ENCODE measurements at places on chromosomes 4 and X.

- DNase-seq = no peak
Measured at GRCh38 chr4:76952071-76952470, 2.5 kb downstream of the SEPTIN11 start.

GRCh38 chr4:15898902-15899301 is 39.6 kb downstream of the FGFBP1 start:
- no peak for DNase-seq

GRCh38 chrX:128769495-128769894 is 717.3 kb upstream of the ACTRT1 start:
- DNase-seq = no peak

- DNase-seq = no peak
Measured at GRCh38 chrX:120839491-120839890, 36.2 kb downstream of the CT47B1 start.

- no peak for DNase-seq
Measured at GRCh38 chr4:15339737-15340136, 88.1 kb upstream of the C1QTNF7 start.

GRCh38 chr4:146646593-146647325 is 8.1 kb downstream of the POU4F2 start:
- no peak for DNase-seq

DNA sequence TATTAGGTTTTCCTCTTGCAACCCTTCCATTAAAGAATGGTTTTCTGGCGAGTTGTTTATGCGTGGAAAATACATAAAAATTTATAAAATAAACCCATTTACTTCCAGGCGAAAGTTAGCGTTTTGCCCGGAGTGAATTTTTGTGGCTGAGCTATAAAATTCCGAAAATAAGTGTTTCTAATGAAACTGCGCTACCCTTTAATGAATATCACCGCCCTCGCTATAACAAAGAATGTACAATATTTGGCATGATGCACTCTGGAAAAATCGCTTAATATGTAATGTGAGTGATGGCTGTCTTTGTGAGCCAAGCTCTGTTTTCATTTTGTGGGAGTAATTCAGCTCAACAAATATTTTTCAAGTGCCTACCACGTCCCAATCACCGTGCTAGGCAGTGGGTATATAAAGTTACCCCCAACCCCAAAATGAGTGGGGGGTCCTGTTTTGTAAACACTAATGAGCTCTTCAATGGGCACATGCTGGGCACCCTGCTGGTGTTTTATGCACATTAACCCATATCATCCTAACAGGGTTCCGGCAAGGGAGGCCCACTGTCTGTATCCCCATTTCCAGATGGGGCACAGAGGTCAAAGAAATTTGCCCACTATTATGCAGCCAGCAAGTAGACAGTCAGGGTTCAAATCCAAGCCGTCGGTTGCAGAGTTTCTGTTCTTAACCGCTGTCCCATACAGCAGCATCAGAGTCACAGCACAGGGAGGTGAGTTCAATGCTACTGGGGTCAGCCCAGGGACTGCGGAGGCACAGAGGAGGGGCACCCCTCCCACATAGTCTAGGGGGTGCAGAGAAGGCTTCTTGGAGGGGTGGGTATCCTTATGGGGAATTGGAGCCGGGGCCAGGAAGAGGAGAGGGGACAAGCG is 65.7 kb upstream of the STX18 start:
- DNase-seq = no peak

DNA sequence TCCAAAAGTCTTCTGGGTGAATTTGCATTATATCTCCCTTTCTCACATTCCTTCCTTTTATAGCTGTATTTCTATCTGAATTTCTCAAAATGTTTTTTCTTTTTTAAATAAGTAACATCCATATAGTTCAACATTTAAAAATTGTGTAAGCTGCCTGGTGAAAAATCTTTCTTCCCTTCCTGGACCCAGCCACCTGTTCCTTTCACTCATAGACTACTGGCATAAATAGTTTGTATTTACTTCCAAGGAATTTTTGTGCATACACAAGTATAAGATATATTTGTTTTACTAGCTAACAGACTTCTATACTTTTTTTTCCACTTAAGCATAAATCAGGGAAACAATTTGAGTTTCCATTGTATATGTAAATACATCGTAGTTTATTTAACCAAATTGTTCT is 35.7 kb downstream of the PACRGL start:
- DNase-seq = no peak

DNA sequence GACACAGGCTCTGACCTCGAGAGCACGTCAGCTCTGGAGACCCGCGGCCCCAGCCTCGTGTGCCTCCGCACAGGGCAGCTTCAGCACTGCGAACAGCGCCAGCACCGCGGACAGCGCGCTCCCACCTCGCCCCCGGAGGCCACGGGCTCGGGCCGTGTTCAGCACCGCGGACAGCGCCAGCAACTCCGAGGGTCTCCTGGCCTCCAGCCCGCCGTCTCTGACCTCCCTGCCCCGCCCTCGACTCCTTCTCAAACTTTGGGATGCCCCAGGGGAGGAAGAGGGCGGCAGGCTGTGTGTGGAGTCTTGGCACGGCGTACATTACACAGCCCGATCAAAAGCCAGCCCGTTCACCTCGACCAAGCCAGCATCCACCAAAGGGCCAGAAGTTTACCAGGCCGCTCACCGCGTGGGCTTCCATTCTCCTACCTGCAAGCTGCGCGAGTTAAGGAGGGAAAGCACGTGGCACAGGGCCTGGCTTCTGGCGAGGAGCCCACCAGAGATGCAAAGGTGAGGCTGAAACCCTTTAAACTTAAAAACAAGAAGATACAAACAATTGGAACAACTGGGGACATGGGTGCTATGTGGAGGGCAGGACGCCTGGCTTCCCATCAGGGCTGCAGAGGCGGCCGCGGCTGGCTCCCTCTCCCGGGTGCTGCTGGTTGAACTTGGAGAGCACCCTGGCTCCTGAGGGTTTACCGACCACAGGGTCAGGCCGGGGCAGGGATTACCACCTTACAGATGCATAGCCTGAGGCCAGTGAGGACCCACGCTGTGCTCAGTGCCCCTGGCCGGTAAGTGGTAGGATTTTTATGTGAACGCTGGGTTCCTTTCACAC is 4.5 kb upstream of the NKX1-1 start:
- no peak for DNase-seq

- DNase-seq = no peak
Measured at GRCh38 chr4:86055898-86056297, 304.0 kb downstream of the MAPK10 start.

- no peak for DNase-seq
Measured at GRCh38 chr4:163913571-163913970, 419.1 kb downstream of the TMA16 start.

DNA sequence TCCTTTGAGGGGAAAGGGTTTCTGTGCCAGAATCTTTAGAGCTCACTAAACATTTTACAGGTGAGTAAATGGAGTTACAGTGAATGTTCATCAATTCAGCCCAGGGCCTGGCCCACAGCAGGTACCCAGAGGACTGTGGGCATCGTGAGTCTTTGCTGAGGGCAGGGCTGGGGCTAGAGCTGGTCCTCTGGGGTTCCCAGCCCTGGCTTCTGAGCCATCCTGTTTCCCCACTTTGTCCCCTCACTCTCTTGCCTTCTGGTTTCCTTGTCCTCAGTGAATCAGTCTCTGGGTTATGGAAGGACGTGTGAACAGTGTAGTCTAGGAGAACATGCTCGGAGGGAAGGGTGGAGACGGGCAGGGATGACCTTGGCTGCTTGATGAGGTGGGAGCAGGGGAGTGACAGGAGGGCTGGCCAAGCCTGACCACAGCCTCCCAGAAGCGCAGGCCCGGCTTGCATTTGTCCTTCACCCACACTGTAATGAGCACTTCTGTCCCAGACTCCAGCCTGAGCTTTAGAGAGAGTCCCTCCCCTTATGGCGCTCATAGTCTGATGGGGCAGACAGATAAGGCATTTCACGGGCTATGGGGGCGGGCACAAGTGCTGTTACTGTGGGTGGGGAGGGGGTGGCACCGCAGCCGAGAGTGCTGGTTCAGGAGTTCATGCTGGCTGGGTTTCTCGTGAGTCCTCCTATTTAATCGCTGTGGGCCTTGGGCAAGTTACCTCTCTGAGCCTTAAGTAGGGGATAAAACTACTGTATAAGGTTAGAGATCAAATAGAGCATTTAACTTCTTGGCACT is 17.3 kb downstream of the TBC1D14 start:
- DNase-seq = peak; percentile 72

GRCh38 chr4:37816006-37816405 is 10.5 kb upstream of the PGM2 start:
- DNase-seq = no peak

GRCh38 chr4:94576210-94576609 is 124.5 kb downstream of the PDLIM5 start:
- DNase-seq = no peak

- DNase-seq = no peak
Measured at GRCh38 chr4:25925486-25926201, 11.6 kb downstream of the SMIM20 start.

- DNase-seq = peak; percentile 4
Measured at GRCh38 chrX:103153661-103154060, 60.7 kb upstream of the NXF3 start.

DNA sequence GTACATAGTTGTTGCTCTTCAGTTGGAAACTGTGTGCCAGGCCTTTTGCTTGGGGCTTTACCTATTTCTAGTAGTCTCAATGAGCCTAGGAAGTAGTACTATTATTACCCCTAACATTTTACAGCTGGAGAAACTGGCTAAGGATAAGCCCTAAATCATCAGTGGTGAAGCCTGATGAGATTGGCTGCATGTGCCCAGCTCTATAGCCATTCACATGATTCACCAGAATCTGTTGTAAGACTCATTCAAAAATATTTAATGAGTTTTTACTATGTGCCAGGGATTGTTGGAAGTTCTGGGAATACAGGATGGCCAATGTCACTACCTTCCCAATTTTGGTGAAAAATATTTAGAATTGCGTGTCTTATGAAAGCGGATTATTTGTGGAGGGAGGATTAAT is 2.8 kb downstream of the KIT start:
- DNase-seq = no peak

DNA sequence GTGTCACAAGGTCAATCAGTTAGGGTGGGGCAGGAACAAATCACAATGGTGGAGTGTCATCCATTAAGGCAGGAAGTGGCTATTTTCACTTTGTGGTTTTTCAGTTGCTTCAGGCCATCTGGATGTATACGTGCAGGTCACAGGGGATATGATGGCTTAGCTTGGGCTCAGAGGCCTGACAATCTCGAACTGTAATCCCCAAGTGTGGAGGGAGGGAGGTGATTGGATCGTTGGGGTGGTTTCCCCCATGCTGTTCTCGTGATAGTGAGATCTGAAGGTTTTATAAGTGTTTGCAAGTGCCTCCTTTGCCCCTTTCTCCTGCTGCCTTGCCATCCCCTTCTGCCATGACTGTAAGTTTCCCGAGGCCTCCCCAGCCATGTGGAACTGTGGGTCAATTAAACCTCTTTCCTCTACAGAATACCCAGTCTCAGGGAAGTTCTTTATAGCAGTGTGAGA is 36.7 kb upstream of the STS start:
- no peak for DNase-seq

DNA sequence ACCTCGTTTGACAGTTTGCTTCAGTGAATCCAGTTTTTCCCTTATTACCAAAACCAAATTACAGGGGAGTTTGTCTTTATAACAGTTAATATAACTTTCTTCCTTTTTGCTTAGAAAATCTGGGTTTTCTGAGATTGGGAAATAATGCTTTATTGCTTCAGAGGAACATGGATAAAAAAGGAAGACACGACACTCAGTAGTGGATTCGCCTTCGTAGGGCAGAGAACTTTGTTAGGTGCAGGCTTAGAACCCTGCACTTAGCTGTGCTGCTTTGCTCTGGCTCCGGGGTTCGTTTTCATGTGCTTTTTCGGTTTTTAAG is 188.2 kb downstream of the SOWAHB start:
- DNase-seq = no peak

DNA sequence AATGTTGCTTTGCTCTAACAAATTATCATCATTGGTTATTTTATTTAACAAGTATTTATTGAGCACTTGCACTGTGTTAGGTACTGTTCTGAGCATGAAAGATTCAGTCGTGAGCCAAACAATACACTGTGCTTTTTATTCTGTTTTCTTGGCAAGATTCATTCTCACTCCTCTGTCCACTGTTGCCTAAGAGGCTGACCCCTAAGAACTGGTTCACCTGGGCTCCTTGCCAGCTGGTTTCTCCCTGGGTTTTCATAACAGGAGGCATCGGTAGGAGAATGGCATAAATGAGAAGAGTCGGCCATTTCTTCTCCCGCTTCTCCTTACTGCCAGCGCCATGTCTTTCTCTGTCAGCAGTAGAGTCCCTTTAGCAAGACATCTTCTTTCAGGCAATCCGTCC is 243.7 kb upstream of the DIAPH2 start:
- DNase-seq = no peak

GRCh38 chrX:39856472-39857121 is 241.2 kb downstream of the BCOR start:
- DNase-seq = no peak

DNA sequence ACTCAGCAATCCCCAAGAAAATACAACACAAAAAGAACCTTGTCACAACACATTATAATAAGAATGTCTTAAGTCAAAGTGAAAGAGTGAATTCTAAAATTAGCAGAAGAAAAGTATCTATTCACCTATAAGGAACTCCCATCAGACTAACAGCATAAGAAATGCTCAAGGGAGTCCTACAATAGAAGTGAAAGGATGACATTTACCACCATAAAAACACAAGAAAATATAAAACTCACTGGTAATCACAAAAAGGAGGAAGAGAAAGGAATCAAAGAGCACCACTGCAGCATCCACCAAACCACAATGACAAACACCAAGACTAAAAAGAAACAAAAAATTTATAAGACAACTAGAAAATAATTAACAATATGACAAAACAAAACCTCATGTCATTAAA is 257.0 kb upstream of the AGTR2 start:
- DNase-seq = no peak

GRCh38 chr4:150593996-150594395 is 12.0 kb downstream of the MAB21L2 start:
- no peak for DNase-seq

DNA sequence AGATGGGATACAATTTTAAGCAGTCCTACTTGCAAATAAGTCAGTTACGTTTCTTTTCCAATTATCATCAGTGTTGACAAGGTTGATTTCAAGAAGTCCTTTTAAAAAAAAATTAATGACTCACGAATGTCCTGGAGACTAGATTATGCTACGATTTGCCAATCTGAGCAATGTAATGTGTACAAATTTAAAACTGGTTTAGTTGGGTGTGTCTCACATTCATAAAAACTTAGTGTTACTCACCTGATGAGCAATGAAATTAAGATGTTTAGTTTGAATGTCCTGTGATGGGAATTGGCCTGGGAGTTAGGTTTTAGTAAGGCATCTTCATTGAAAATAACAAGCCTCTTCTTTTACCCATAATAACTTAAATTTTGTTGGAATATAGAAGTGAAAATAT is 136.7 kb upstream of the POF1B start:
- no peak for DNase-seq

DNA sequence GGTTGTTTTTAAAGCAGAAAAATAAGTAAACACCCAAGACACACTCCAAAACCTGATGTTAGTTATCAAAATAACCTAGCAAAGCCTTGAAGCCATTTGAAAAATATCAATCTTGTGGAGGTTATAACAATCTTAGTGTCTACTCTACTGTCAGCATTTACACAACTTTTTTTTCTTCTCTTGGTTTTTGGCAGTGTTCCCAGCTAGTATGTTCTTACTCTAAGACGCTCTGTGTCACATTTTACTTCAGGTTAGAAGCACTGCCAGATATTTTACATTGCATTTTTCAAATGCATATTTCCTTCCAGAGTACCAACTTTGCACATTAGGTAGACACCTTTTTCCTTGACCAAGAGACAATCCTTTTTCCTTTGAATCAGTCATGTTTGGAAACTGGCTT is 114.0 kb upstream of the INPP4B start:
- no peak for DNase-seq

- peak; percentile 7 for DNase-seq
Measured at GRCh38 chrX:46912603-46913491, 626 bp downstream of the JADE3 start.

GRCh38 chr4:115711575-115711974 is 598.2 kb upstream of the NDST4 start:
- DNase-seq = no peak
